Left cardiac atrium (tissue), 4 donors: ENCODE measurements at places on chromosomes 4 and X. TPM values are rescaled to one million over a fixed set of nuclear protein-coding genes. Genes with fewer than 3 reads are reported as not detected.

GRCh38 chr4:159238631-159239030, 135.8 kb downstream of the RAPGEF2 start:
- no peak for DNase-seq

- DNase-seq = no peak
Observed at GRCh38 chrX:53193093-53193492, 31.9 kb downstream of the KDM5C start.

DNA sequence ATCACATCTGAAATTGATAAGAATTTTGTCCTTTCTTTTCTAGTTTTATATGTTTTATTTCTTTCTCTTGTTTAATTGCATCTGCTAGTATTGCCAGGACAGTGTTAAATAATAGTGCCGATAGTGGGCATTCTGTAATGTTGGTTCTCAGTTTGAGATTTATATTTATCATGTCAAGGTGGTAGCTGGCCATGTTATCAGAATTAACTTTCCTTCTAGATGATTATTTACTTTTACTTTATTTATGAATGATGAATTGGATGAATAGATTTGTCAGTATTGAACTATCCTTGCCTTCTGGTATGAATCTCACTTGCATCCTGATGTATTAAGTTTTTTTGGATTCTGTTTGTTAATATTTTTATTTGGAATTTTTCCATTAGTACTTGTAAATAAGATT, 42.7 kb downstream of the METAP1 start:
- DNase-seq = no peak

- DNase-seq = no peak
Observed at GRCh38 chr4:141642711-141643110, 6.3 kb downstream of the IL15 start.

DNA sequence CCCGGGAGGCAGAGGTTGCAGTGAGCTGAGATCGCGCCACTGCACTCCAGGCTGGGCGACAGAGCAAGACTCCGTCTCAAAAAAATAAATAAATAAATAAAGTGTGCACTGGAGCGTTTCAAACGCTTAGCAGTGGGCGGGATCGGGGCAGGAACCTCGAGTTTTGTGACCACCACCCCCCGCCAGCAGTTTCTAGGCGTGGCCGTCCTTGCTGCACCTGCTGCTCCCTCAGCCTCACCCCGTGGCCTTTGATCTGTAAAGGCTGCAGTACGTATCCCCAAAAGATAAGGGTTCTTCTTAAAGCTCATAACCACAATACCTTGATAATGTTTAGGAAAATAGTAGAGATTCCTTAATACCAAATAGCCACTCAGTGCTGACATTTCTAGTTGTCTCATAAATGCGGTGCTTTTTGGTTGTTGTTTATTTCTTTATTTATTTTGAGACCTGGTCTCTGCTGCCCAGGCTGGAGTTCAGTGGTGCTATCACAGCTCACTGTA, 33.2 kb downstream of the PCGF3 start:
- DNase-seq = no peak

The TMEM47 gene
- total RNA-seq = 33.3 TPM

The CT45A1 gene
- not detected for total RNA-seq

DNA sequence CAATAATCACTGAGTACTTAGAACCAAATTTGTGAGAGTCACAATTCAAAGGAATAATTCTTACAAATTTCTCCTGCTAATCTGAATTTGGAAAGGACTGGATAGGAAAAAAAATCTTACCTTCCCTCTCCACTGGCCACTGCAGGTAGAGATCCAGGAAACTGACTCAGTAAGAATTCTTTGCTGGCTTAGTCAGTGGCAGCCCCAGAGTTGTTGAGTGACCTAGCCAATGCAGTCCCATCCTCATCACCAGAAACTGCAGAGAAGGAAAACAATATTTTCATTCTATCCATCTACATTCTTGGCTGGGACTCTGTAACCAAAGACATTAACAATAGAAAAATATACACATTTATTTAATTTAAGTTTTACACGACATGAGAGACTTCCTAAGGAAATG, 572.0 kb downstream of the ADGRL3 start:
- no peak for DNase-seq

The ARHGEF38 gene
- not detected for total RNA-seq

- no peak for DNase-seq
Observed at GRCh38 chrX:28189011-28189410, 207.8 kb upstream of the DCAF8L1 start.

DNA sequence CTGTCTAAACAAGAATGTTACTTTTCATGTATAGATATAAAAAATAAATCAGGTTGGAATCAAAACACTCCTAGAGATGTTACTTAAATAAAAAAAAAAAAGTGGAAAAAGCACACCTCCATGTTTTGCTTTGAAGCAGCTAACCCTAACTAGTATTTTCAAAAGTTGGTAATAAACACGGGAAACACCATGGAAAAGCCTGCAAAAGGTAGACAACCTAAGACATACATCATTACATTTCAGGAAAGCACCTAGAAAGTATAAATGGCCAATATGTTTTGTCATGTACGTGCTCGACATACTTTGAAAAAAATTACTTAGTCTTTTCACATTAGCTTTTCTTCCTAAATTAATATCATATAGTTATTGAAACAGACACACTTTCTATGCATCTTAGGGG, 130.1 kb upstream of the SH3RF1 start:
- no peak for DNase-seq

- no peak for DNase-seq
Observed at GRCh38 chr4:86178211-86178610, 181.6 kb downstream of the MAPK10 start.

The CORIN gene
- 106 TPM for total RNA-seq

DNA sequence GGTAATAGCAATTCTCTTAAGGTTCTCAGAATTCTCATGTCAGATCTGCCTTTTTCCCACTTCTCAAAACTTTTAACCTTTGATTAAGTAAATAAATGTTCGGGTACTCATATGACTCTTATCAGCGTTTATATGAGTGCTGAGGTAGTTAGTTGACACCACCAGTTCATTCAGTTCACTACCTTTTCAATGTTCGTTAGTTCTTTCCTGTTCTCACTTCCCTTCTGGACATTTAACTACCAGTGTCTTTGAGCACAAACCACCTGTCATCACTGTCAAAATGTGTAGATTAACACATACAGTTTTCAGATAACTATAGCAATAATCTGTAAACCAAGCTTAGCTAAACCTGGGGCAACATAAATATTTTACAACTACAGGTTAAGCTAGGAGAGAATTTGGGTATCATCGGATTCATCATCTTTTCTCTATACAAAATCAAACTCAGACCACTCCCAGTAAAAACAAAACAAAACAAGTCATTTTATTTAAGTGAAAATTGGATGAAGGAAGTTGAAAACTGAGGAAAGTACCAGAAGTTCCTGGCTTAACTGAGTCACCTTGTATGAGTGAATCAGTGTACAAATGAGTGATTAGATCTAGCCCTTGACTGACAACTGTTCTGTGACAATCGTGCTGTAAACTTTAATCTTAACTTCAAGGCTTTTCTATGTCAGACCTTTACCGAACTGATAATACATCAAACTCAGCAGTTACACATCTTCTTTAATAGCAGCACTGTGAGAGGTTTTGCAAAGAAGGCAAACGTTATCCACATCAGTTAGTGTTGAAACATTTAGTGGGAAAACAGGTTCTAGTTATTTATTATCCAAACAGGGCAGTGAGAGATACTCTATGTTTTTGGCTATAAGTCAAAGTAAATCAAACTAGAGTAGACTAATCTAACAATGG, 41.9 kb downstream of the ARHGEF38 start:
- no peak for DNase-seq

DNA sequence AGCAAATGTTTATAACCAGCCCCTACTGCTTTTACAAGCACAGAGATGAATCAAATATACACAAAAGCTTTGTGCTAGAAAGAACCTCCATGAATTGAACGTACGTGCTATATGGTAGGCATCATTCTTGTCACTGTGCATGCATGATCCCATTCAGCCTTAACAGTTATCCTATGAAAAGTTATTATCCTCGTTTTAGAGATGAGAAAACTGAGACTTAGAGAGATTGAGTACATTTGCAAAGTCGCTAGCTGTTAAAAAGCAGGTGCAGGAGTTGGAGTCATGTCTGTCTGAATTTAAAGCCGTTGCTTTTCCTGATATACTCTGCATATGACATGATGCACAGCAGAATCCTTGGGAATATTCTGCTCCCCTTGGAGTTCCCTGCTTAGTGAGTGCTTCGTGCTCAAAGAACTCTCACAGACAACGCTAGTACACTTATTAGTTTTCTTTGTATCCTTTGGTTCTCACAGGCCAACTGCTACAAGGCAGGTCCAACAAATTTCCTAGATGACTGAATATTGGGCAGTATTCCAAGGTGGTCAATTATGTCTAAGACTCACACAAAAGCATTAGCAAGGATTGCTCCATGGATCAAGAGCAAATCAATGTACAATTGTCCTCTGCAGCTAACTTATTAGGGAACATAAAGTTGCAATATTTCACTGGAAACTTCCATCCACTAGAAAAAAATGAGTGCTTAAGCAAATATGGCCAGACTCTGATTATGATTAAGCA, 42.8 kb upstream of the TRIM2 start:
- DNase-seq = no peak
